ENCODE measurements at places on chromosomes 13 and 19. TPM values are rescaled to one million over a fixed set of nuclear protein-coding genes. Genes with fewer than 3 reads are reported as not detected.

CPB2 gene
- total RNA-seq: not detected

GRCh38 chr19:41114132-41114531, at the start of gene CYP2F1:
TSS of gene CYP2F1 (plus strand) at chr19:41114432. CDS start at chr19:41116189, 1,757 bp downstream.
- H3K27me3 ChIP-seq: no peaks in the 10 kb centered on the region
- H3K27ac ChIP-seq: no peak within 1 kb of the TSS
- no peak within 1 kb of the TSS for H3K4me3 ChIP-seq

GRIN2D gene
- 0.07 TPM for total RNA-seq

PRRG2 gene
- total RNA-seq: 0.52 TPM

IRS2 gene
- 3.0 TPM for total RNA-seq

- no peaks in the 10 kb centered on the region for H3K36me3 ChIP-seq
- no peak overlapping the region for H3K27ac ChIP-seq
- peaks cover 7% of the 10 kb centered on the region for H3K4me1 ChIP-seq
- no peak overlapping the region for H3K4me3 ChIP-seq
These were observed 106.1 kb downstream of the COL4A2 start for GRCh38 chr13:110413016-110413675.

- no peak for DNase-seq
- H3K36me3 ChIP-seq: no peaks in the 10 kb centered on the region
- no peaks in the 10 kb centered on the region for H3K4me1 ChIP-seq
- no peak overlapping the region for H3K27ac ChIP-seq
- H3K4me3 ChIP-seq: no peak overlapping the region
These were observed 389.9 kb downstream of the RFC3 start for GRCh38 chr13:34207872-34208271.

- no peaks in the 10 kb centered on the region for H3K36me3 ChIP-seq
- H3K4me1 ChIP-seq: peaks cover 22% of the 10 kb centered on the region
- DNase-seq: no peak
- H3K27me3 ChIP-seq: no peaks in the 10 kb centered on the region
- no peak overlapping the region for H3K27ac ChIP-seq
These were observed 3.5 kb upstream of the SIGLEC7 start for GRCh38 chr19:51138549-51138979.

DNA sequence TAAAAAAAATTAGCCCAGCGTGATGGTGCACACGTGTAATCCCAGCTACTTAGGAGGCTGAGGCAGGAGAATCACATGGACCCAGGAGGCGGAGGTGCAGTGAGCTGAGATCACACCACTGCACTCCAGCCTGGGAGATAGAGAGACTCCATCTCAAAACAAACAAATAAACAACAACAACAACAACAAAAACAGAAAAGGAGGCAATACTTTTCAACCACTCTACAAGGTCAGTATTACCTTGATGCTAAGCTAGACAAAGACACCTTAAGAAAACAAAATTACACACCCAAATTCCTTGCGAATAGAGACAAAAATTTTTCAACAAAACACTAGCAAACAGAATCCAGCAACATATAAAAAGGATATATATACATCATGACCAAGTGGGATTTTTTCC, 39.7 kb downstream of the PEPD start:
- no peaks in the 10 kb centered on the region for H3K27me3 ChIP-seq
- H3K36me3 ChIP-seq: peaks cover 62% of the 10 kb centered on the region
- H3K4me1 ChIP-seq: no peaks in the 10 kb centered on the region

DNA sequence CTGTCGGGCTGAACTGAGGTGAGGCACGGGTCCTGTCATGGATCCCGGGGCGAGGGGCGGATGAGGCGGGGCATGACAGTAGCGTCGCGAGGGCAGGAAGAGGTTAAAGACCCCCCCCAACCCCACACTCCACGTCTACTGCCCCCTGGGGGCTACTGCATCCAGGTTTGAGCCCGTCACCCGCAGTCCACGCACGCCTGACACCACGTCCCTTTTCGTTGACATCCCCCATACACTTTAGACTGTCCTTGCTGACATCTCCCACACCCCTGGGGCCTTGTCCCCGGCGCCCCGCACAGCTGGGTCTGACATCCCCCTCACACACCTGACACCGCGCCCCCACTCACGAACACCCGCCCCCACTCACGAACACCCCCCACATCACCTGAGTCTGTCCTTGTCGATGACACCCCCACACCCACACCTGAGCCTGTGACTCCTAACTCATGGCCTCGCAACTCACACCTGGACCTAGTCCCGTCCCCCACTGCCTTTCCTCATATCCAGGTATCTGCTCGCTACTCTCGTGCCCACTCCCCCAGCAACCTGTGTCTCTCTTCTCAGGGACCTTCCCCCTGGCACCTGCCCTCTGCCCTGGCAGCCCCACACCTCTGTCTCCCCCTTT, 416 bp downstream of the SLC25A42 start:
- peak overlapping the region; percentile 85 for H3K4me3 ChIP-seq
- no peak for DNase-seq
- H3K27ac ChIP-seq: peak overlapping the region; percentile 72

UBE2L5 gene
- total RNA-seq: not detected

CASP14 gene
- total RNA-seq: not detected

GRCh38 chr13:68232351-68233130, 1002.4 kb upstream of the PCDH9 start:
- no peaks in the 10 kb centered on the region for H3K36me3 ChIP-seq
- no peaks in the 10 kb centered on the region for H3K27me3 ChIP-seq
- no peak overlapping the region for H3K4me3 ChIP-seq
- no peak for DNase-seq
- H3K4me1 ChIP-seq: no peaks in the 10 kb centered on the region

- H3K27me3 ChIP-seq: no peaks in the 10 kb centered on the region
- no peak overlapping the region for H3K27ac ChIP-seq
- H3K4me1 ChIP-seq: peaks cover 4% of the 10 kb centered on the region
- H3K4me3 ChIP-seq: no peak overlapping the region
- DNase-seq: no peak
These were observed 21.3 kb upstream of the ZNF599 start for GRCh38 chr19:34794066-34794960.

ZNF83 gene
- total RNA-seq: 23.9 TPM

FRY gene
- total RNA-seq: 7.8 TPM

WTIP gene
- 0.89 TPM for total RNA-seq

- no peak overlapping the region for H3K4me3 ChIP-seq
- H3K36me3 ChIP-seq: peaks cover 8% of the 10 kb centered on the region
- no peak overlapping the region for H3K27ac ChIP-seq
These were observed 130.4 kb downstream of the DPF1 start for GRCh38 chr19:38093587-38093986.

WDR87 gene
- not detected for total RNA-seq

C5AR1 gene
- not detected for total RNA-seq

- peaks cover 4% of the 10 kb centered on the region for H3K27me3 ChIP-seq
- H3K4me3 ChIP-seq: no peak overlapping the region
- peaks cover 3% of the 10 kb centered on the region for H3K4me1 ChIP-seq
- H3K36me3 ChIP-seq: no peaks in the 10 kb centered on the region
These were observed 10.9 kb upstream of the GAS6 start for GRCh38 chr13:113874579-113875428.

DNA sequence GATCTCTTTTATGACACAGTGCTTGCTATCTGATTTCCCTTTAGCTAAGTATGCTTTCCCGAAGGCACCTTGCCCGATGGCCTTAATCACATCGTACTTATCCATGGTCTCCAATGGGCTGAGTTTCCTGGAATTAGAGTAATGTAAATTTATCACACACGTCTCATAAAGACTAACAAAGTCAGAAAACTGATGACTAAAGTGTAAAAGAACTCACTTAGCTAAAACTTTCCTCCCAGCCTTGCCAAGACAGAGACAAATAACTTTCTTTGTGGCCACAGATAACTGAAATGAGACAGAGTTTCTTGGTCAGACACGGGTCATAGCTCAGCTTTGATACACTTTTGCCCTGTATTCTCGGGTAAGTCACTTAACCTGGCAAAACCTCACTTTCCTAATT, 1.5 kb downstream of the NEK5 start:
- peaks cover 12% of the 10 kb centered on the region for H3K4me1 ChIP-seq
- no peak overlapping the region for H3K27ac ChIP-seq
- no peak for DNase-seq
- no peak overlapping the region for H3K4me3 ChIP-seq
- peaks cover 1% of the 10 kb centered on the region for H3K36me3 ChIP-seq

FOSB gene
- total RNA-seq: 8.0 TPM

- H3K4me1 ChIP-seq: no peaks in the 10 kb centered on the region
- H3K36me3 ChIP-seq: no peaks in the 10 kb centered on the region
- no peak overlapping the region for H3K4me3 ChIP-seq
- no peak for DNase-seq
These were observed 18.0 kb downstream of the CATSPERD start for GRCh38 chr19:5738423-5738822.

- no peak overlapping the region for H3K27ac ChIP-seq
- no peaks in the 10 kb centered on the region for H3K4me1 ChIP-seq
- H3K4me3 ChIP-seq: no peak overlapping the region
- H3K36me3 ChIP-seq: no peaks in the 10 kb centered on the region
- no peaks in the 10 kb centered on the region for H3K27me3 ChIP-seq
- no peak for DNase-seq
These were observed 1034.8 kb upstream of the SPRY2 start for GRCh38 chr13:81375709-81376108.

ZNF726 gene
- 22.8 TPM for total RNA-seq

DNA sequence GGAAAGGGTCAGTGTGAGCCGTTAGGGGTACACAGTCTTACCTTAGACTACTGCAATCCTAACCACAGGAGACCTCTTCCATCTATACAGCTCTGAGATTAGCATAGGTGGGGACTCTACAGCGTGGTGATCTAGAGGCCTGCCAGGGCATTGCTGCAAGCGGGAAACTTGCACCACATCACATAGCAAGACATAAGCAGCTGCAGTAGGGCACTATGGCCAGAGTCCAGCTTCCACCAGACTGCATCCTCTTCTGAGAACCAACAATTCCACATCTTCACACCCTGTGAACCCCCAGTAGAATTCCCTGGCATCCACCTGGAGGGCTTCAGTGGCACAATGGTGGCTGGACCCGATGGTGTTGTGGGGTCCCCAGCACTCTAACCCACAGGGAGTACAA, 1564.3 kb upstream of the PRR20A start:
- no peak overlapping the region for H3K4me3 ChIP-seq
- DNase-seq: no peak
- H3K27ac ChIP-seq: no peak overlapping the region

DNA sequence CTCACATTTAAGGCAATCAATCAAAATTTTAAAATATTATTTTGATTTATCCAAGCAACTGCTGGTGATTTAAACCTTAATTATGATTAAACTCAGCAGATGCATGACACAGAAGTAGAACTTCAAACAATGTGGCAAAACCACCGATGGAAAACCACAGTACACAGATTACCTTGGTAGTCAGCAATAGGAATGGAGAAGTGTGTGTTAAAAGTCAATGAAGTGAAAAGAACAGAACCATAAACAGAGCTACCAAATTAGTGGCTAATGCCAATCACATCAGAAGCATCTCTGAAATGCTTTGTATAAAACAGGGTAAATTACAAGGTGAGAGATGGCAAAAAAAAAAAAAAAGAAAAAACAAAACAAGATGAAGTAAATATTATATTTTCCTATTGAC, 31.2 kb downstream of the KATNAL1 start:
- H3K36me3 ChIP-seq: peaks cover 3% of the 10 kb centered on the region
- no peak for DNase-seq
- H3K4me3 ChIP-seq: no peak overlapping the region
- H3K4me1 ChIP-seq: peaks cover 7% of the 10 kb centered on the region
- H3K27ac ChIP-seq: no peak overlapping the region
- no peaks in the 10 kb centered on the region for H3K27me3 ChIP-seq

GRCh38 chr19:41871573-41872383, 5.3 kb upstream of the CD79A start:
- peak overlapping the region; percentile 96 for H3K27ac ChIP-seq
- peak overlapping the region; percentile 37 for H3K4me3 ChIP-seq
- DNase-seq: peak; percentile 89
- peaks cover 42% of the 10 kb centered on the region for H3K36me3 ChIP-seq

- H3K4me1 ChIP-seq: peaks cover 22% of the 10 kb centered on the region
- no peaks in the 10 kb centered on the region for H3K36me3 ChIP-seq
- H3K27me3 ChIP-seq: peaks cover 42% of the 10 kb centered on the region
- no peak overlapping the region for H3K27ac ChIP-seq
- H3K4me3 ChIP-seq: peak overlapping the region; percentile 58
These were observed 18.1 kb downstream of the GADD45B start for GRCh38 chr19:2494084-2494446.

DNA sequence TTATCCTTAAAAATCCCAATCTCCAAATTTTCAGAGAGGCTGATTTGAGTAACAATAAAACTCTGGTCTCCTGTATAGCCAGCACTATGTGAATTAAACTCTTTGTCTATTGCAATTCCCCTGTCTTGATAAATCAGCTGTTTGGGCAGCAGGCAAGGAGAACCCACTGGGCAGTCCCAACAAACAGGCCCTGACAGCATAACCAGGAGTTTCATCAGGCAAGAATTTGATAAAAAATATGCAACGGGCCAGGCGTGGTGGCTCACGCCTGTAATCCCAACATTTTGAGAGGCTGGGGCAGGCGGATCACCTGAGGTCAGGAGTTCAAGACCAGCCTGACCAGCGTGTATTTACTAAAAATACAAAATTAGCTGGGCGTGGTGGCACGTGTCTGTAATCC, 42.1 kb downstream of the STK24 start:
- H3K36me3 ChIP-seq: peaks cover 14% of the 10 kb centered on the region
- no peak overlapping the region for H3K27ac ChIP-seq
- no peak overlapping the region for H3K4me3 ChIP-seq
- no peak for DNase-seq

GRCh38 chr19:4700693-4700970, 23.0 kb downstream of the DPP9 start:
- H3K27ac ChIP-seq: no peak overlapping the region
- peaks cover 25% of the 10 kb centered on the region for H3K36me3 ChIP-seq
- no peaks in the 10 kb centered on the region for H3K27me3 ChIP-seq
- DNase-seq: no peak
- H3K4me1 ChIP-seq: no peaks in the 10 kb centered on the region
- no peak overlapping the region for H3K4me3 ChIP-seq

DNA sequence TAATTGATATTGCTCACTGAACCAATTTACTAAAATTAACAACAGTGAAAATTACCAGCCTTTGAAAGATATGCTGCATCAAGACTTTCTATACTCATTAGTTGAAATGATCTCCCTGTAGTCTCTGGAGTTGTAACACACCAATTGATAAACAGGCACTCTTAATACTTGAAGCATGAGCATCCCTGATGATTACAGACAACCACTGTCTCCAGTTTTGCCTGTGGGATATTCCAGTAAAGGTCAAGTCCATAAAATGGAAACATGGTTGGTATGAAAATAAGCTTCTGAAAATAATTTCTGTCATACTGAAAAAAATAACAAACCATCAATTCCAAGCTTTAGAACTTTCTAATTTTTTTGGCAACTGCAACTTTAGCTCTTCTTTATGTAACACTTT, 405.8 kb downstream of the SPRY2 start:
- no peaks in the 10 kb centered on the region for H3K27me3 ChIP-seq
- no peaks in the 10 kb centered on the region for H3K4me1 ChIP-seq
- no peak overlapping the region for H3K4me3 ChIP-seq
- no peak overlapping the region for H3K27ac ChIP-seq
- H3K36me3 ChIP-seq: no peaks in the 10 kb centered on the region

DNA sequence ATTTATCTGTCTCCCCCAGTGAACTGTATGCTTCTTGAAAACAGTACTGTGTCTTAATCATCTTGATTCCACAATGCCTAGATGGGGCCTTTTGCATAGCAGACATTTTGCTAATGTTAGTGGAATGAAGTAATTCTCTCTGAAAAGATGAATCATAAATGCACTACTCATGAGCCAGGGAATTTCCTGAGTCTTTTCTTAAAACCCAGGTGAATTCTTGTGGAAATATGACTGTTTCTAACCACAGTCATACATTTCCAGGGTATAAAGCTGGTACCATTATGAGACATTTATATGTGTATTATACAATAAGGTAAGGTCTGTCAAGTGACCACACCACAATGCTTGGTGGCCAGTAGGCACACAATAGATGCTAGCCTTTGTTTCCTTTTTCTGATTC, 5.5 kb upstream of the KCTD4 start:
- H3K27ac ChIP-seq: peak overlapping the region; percentile 37
- no peaks in the 10 kb centered on the region for H3K27me3 ChIP-seq
